ENCODE measurements at places on chromosomes 3 and 15. TPM values are rescaled to one million over a fixed set of nuclear protein-coding genes. Genes with fewer than 3 reads are reported as not detected.
A peak's percentile ranks its signal among the peaks of the same experiment; 100 is the strongest.

DNA sequence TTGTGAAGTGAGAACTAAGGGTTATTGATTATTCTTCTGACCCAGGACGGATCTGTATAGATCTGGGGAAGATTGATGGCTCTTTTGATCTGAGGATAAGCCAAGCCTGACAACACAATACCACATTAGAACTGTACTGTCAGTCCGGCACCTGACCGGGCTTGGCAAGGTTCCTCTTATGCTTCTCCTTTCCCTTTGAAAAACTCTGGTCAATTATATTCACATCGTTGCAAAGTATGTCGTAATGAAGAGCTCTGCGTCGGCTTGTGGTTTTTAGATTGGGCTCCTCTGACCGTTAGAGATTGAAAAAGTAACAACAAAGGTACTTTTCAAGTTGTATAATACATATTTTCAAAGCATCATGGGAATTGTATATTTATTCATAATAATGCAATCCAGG is 389.8 kb downstream of the NR2F2 start:
- no peak for DNase-seq

- DNase-seq = no peak
Observed at GRCh38 chr3:72634128-72634527, 214.1 kb downstream of the SHQ1 start.

DNA sequence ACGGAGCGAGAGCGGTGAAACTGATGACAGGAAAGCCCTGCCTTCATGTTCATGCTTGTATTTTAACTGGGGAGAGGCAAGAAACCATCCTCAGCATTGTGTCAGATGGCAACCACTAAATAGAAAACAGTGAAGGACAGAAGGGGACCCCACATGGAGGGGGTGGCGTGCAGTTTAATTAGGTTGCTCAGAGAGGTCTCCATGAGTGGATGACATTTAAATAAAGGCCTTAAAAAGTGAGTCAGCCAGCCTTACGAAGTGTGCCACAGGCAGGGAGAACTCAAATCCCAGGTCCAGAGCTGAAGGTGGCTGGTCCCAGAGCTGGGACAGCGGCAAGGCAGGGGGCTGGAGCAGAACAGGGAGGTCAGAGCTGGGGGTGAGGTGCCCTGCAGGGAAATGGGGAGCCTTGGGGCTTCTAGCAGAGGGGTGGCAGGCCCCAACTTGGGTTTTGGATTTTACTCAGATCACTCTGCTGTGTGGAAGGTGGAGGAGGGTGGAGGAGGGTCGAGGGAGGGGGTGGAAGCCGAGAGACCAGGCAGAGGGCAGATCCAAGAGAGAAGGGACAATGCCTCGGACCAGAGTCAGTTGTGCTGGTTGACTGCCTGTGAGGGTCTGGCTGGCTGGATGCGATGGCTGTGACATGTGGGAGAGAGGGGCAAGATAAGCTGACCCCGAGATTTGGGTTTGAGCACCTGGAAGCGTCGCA is 73.7 kb downstream of the KLF13 start:
- no peak for DNase-seq

The PRR20G gene
- total RNA-seq = not detected

DNA sequence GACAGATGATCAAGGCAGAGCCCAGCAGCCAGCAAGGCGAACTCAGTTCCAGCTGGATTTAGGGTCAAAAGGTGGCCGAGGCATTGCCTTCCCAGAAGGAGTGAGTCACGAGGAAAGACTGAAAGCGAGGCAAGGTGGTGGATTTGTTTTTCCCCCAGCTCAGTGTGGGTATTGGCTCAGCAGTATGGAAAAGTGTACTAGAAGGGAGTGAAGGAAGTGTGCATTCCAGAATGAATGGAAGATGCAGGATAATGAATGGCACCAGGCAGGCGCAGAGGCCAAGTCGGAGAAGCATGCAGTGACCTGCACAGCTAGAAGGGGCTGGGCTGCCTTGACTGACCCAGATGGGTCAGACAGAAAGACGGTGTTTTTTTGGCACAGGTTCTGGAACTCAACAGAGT is 46.3 kb downstream of the FOXP1 start:
- no peak for DNase-seq

DNA sequence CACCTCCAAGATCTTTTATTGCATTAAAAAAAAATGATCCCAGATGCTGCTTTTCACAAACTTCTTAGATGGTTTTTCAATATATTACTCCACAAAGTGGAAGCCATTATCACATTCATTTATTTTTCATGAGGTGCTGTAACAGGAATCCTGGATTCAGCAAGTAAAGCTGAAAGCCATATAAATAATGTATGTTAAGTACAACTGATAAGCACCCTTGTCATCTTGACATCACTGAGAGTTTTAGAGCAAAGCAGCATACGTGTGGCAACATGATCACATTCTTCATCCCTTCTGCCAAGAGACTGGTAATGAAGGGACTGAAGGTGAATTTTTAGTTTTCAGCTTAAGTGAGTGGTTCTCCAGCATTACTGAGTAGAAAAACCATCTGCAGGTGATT is 44.9 kb upstream of the LRRFIP2 start:
- no peak for DNase-seq

- no peak for DNase-seq
Observed at GRCh38 chr15:27832237-27832596, 266.9 kb downstream of the OCA2 start.

DNA sequence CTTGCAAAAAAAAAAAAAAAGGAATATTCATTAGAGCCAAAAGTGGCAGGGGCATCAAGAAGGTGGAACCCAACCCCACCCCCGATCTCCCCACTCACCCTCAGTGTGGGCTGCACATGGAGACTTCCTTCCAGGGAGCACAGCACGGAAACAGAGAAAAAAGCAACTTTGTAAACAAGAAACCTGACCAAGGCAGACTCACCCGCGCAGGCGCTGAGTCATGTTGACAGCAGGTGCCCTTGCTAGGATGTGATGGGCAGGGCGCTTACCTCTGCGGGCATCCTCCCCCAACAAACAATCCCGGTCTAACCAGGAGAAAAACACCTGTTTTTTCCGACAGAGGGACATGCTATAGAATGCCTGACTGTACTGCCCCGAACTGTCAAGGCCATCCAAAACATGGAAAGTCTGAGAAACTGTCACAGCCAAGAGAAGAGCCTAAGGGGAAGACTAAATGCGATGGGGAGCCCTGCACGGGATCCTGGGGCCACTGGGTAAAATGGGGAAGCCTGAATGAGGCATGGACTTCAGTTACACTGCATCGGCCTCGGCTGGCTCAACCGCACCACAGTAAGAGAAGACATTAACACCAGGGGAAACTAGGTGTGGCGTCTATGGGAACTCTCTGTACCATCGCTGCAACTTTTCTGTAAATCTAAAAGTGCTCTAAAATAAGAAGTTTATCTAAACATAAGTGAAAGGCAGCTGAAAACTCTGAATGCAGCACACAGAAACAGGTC is 66.7 kb upstream of the GATA2 start:
- DNase-seq = peak; percentile 59

DNA sequence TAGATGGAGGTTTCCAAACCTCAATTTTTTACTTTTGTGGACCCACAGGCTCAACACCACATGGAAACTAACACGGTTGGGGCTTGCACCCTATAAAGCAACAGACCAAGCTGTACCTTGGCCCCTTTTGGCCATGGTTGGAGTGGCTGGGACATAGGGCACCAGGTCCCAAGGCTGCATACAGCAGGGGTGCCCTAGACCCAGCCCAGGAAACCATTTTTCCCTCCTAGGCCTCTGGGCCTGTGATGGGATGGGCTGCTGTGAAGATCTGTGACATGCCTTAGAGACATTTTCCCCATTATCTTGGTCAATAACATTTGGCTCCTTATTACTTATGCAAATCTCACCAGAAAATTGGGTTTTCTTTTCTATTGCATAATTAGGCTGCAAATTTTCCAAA is 337.0 kb upstream of the CADM2 start:
- no peak for DNase-seq

DNA sequence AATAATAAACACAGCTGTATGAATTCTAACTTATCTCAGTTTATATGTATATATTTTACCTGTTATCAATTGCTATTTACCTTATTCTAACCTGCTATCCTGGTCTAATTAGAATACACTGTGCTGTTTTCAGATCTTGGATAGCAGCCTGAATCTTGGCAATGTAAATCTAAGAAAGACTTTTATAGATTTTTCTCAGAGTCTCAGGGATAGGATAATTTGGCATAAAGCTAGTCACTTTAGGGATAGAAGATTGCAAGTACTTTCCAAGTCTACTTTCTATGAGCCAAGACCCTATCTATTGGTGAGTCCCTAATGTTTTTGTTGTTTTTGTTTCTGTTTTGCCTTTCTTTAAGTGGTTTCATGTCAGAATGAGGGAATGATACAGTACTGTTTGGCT is 695.7 kb downstream of the NAALADL2 start:
- DNase-seq = no peak

All from hematopoietic multipotent progenitor cell (in vitro differentiated cells).